Brain pericyte (primary cell): ENCODE measurements at places on chromosomes 11 and 22.

- DNase-seq = no peak
Measured at GRCh38 chr11:35322318-35322979, 96.9 kb downstream of the SLC1A2 start.

GRCh38 chr22:41910050-41911000, 4.5 kb downstream of the SHISA8 start:
- no peak for DNase-seq

DNA sequence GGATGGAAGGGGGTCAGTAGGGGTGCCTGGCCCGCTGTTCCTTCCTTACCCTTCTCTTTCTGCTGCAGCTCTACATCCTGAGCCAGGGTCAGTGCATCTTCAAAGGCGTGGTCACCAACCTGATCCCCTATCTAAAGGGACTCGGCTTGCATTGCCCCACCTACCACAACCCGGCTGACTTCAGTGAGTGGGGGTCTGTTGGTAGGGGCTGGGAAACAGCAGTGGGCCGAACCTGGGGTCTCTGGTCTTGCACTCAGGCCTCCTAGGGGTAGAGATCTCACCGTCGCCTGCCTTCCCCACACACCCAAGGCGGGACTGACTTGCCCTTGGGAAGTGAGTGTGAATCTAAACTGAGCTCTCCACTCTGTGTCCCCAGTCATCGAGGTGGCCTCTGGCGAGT, 7.6 kb downstream of the ABCG4 start:
- DNase-seq = no peak

GRCh38 chr11:11252403-11252802, 100.6 kb downstream of the CSNK2A3 start:
- no peak for DNase-seq

DNA sequence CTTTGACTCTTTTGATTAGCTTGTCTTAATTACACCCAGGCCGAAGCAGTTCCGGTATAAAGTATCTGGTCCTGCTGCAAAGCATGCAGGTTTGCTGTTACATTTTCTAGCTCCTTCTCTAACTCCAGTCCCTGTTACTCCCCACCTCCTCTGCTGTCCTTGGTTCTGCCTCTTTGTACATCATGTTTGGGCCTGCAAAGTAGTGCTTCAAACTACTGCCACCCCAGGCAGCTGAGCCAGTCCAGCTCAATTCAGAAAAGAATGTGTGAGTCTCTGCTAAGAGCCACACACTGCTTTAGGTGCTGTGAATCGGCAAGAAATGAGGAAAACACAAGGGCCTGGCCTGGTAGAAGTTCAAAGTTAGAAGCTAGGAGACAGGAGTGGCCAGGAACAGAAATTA, 136.0 kb downstream of the SERGEF start:
- DNase-seq = no peak

- DNase-seq = no peak
Measured at GRCh38 chr11:40032331-40032730, 1427.1 kb downstream of the LRRC4C start.

DNA sequence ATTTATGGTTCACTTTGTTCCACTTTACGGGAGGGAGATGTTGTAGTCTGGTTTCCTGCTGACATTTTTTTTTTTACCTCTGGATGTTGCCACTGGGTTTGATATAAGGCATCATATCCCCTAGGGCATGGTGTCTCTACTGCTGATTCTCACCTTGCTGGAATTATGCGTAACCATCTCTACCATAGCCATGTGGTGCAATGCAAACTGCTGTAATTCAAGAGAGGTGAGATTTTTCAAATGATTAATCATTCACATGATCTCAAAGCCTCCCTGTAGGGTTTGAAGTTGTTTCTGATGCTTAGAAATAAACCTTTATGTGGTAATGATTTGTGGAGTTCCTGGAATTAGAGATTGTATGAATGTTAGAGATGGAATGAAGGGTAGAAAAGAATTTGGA, 13.0 kb downstream of the MS4A3 start:
- no peak for DNase-seq

- no peak for DNase-seq
Measured at GRCh38 chr11:67525275-67525976, 2.2 kb upstream of the CABP2 start.

GRCh38 chr11:89235976-89236375, 58.3 kb downstream of the TYR start:
- no peak for DNase-seq

GRCh38 chr11:74493791-74494630, 487 bp upstream of the LIPT2 start:
- no peak for DNase-seq

DNA sequence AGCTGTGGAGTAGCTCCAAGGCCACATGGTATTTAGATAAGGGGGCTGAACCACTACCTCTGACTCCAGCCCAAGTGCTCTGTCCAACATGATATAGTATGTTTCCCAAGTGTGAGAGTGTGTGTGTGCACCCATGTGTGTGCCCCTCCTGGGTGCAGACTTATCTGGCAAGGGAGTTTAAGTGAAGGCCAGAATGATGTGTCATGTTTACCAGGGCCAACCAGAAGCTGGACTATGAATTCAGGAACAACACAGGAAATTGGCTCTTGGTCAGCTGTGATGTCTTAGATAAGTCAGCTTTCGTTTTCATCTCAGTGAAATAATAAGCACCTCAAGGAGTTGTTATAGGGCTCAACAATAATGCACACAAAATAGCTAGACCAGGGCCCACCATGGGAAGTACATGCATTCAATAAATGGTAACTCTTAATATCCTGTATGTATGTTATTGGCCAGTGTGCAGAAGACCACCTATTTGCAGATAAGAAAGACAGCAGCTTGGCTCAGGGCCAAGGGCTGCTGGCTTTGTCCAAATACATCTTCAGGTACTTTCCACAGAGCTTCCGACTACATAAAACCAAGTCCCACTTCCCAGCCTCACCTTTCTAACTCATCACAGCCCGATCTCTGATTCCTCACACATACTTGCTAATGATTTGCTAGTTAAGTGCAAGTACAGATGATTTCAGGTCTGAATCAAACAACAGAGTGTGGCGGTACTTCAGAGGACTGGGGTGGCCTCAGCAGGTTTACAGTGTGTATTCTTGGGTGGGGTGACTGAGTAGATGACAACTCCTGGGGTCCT, 120.9 kb downstream of the ME3 start:
- no peak for DNase-seq

DNA sequence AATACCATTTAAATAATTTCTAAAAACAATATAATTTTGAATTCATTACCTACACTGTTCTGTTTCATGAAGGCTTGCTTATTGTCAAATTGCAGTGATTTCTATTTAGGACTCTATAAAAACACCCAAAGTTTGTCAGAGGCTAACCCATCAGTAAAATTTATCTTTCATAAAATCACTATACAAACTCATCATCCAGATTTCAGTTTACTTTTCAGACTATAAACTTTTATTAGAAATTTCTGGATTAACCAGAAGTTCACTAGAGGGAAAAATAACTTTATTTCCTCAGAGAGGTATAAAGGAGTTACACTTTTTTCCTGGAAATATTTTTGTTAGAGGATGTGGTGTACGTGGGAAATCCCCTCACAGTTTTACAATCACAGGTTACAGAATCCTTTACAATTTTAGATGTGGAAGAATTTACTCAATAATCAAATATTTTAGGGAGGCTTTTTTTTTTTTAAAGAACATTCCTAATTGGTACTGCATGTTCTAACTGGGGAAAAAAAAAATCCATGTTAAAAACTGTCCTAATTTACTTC, 176.7 kb downstream of the SWAP70 start:
- no peak for DNase-seq

DNA sequence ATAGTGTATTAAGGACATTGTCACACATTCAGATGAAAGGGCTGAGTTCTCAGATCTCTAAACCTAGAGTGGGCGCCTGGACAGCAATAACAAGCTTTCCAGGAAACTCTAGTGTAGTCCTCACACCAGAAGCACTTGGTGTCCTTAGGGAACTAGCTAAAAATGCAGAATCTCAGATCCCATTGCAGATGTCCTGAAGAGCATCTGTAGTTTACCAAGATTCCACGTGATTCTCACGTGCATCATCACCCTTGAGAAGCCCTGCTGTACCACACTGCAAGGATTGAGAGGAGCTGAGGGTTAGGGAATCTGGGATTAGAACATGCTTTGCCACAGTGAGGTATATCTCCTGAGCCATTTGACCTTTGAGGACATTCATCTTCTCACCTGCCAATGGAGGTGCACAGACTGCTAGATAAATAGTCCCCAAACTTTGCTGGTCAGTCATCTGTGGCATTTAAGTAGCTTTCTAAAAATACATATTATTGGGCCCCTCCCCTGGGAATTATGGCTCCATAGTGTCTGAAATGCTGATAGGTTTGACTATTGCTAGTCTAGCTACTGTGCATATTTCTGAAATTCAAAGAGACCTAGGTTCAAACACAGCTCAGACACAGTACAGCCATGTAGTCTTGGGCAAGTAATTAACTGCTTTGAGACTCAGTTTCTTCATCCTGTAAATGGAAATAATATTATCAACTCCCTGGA, 1068.9 kb downstream of the OPCML start:
- no peak for DNase-seq

- no peak for DNase-seq
Measured at GRCh38 chr11:134443246-134443645, 31.2 kb upstream of the B3GAT1 start.

GRCh38 chr11:68399916-68400315, 60.6 kb upstream of the PPP6R3 start:
- DNase-seq = no peak

DNA sequence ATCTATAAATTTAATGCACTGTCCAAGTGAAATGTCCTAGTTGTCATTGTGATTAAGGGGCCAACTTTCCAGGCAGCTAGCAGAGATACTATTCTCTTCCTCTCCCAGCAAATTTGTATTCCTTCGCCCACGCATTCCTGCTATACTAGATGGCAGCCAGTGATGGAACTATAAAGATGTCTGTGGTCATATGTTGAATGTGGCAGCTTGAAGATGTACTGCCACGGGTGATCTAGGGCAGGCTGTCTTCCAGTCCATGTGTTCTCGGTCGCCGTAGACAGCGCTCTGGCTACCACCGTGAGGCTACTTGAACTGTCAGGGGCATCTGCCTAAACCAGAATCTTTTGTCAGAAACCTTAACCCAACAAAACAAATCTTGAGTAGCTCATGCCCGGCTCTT, 8.3 kb upstream of the SIDT2 start:
- DNase-seq = no peak

- DNase-seq = no peak
Measured at GRCh38 chr11:64791781-64792291, 11.2 kb downstream of the MAP4K2 start.

- DNase-seq = no peak
Measured at GRCh38 chr11:75557666-75558494, 4.2 kb upstream of the SERPINH1 start.

DNA sequence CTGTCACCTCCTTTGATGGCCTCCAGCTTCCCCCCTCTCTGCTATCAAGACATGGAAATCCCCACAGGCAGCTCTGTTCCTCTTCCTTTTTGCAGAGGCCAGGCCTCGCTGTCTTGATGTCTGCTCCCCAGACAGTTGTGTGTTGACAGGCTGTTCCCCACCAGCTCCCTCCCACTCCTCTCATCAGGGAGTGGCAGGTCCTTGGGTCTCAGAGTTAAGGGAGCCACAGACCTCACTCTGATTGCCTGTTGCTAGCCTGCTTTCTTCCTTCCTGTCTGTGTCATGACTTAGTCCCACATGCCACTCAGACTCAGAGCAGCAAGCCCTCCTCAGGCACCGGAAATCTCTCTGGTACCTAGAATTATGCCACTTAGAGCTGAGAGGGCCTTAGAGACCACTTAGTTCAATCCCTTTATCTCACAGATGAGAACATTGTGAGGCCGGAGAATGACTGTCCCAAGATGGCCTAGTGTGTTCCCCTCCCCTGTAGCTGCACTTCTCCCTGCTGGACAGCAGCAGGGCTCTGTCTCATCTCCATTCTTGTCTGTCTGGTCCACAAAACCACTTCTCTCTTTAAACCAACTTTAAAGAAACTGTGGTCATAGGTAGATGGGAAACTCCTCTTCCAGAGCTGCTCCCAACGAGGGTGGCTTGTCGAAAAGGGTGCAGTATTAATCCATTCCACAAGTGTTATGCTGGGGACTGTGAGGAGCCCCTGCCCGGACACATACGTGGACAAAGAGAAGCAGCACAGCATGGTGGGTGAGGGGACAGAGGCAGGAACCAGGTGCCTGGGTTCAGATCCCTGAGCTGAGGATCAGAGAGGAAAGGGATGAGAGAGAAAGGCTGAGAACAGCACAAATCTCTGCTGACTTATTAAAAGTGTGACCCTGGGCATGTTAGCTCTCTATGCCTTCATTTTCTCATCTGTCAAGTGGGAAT, 4.2 kb downstream of the AMPD3 start:
- DNase-seq = no peak

GRCh38 chr11:3920148-3920852, 64.8 kb downstream of the STIM1 start:
- no peak for DNase-seq

DNA sequence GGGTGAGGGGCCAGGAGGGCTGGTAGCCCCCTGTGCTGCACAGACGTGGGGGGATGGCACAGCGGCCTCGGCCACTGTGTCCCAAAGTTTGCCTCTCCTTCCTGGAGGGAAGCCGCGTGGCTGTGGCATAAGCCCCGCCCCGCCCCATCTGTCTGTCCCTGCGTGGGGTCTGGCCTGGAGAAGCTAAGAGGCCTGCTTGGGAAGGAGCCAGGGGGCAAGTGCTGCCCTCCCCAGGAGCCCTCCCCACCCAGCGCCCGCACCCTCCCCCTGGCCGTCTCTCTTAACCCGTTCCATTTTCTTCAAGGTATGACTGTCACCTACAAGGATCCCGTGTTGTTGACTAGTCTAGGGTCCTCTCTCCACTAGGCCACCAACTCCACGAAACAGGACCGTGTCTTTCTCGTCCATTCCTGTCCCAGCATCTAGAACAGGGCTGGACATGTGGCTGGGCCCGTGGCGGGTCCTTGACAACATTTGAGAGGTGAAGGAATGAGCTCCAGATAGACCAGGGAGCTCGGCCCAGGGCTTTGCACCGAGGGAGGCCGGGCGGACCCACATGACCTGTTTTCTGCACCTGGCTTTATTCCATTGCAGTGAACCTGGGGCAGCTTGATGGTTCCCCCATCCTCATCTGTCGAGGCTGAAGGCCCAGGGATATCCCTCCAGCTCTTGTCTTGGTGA, 428.0 kb downstream of the TBC1D22A start:
- no peak for DNase-seq

DNA sequence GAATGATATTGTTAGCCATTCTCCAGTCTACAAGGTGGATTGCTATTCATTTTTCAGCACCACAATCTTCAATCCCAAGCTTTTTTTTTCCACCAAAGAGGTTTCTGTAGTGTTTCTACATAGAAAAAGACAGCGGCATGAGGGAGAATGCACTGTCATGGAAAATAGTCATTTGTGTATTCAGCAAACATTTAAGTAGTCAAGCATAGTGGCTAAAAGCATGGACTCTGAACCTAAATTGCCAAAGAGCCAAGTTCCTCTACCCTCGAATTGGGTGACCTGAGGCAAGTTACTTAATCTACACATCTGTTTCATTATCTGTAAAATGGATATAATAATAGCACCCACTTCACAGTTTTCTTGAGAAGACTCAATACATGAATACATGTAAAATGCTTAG, 14.2 kb downstream of the GAS2 start:
- no peak for DNase-seq

- DNase-seq = no peak
Measured at GRCh38 chr11:67611165-67611564, 4.4 kb downstream of the NDUFV1 start.
